ENCODE measurements at places on chromosomes 6 and 20. TPM values are rescaled to one million over a fixed set of nuclear protein-coding genes. Genes with fewer than 3 reads are reported as not detected.

DNA sequence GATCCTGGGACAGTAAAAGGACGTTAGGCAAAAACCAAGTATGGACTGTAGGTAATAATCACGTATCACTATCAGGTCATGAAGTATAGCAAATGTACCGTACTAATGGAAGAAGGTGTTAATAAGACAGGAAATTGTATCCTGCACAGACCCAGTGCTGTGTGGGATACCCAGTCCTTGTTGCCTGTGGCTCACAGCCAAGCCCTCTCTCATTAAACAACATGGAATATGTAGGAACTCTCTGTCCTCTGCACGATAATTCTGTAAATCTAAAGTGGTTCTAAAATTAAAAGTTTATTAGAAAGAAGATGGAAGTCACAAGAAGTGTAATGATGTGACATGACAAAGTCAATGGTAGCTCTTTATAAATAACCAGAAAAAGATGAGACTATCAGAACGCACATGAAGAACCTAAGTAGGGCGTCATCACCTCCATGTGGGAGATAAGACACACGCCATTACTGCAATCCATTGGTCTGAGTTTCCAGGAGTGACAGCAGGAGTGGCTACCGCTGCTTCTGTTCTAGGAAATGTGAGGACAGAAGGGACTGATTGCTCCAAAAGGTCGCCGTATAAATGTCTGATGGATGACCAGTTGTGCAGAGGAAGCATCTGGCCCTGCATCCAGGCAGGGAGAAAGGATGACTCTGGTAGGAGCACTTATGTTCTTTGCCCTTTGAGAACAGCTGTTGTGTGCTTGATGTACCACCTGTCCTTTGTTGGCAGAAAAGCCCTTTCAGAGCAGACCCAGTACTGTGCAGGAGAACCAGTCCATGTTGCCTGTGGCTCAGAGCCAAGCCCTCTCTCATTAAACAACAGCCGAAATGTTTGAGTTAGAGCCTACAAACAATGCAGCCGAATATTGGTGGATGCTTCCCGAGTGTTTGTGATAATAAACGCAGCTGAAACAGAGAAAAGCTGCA, 125.6 kb downstream of the FIG4 start:
- H3K27ac ChIP-seq = no peak overlapping the region
- H3K36me3 ChIP-seq = no peaks in the 10 kb centered on the region
- H3K4me3 ChIP-seq = no peak overlapping the region
- H3K4me1 ChIP-seq = no peaks in the 10 kb centered on the region
- no peak for DNase-seq
- no peaks in the 10 kb centered on the region for H3K27me3 ChIP-seq

DNA sequence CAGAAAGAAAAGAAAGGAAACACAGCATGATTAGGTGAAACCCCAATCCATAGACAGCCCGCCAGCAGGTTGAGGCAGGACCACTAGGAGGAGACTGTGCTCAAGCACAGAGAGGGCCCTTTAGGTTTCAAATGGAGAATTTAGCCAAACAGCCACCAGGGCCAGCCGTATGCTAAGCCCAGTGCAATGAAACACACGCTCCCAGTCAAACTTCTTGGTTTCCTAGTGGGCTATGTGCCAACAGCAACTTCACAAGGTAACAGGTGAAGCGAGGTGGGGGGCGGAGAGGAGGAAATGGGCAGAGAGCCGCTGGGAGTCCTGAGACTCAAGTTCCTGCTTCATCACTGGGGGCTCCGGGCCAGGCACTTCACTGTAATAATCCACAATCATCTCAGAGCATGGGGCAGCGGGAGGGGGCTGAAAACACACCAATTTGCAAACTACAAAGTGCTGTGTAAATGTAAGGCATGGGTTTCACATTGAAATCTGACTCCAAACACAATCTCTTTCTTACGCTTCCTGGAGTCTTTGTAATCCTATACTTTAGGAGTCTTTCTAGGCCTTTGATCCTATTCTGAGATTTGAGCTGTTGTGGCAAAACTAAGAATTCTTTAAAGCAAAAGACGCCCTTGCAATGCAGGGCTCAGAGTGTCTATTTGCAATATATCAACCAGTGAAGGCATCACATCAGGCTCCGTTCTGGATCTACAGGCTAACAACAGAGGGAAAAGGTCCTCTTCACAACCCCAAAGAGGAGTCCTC, 117.3 kb downstream of the OPRM1 start:
- H3K36me3 ChIP-seq = no peaks in the 10 kb centered on the region
- H3K4me3 ChIP-seq = no peak overlapping the region
- no peaks in the 10 kb centered on the region for H3K27me3 ChIP-seq
- no peak for DNase-seq
- peaks cover 12% of the 10 kb centered on the region for H3K4me1 ChIP-seq
- H3K27ac ChIP-seq = no peak overlapping the region

DNA sequence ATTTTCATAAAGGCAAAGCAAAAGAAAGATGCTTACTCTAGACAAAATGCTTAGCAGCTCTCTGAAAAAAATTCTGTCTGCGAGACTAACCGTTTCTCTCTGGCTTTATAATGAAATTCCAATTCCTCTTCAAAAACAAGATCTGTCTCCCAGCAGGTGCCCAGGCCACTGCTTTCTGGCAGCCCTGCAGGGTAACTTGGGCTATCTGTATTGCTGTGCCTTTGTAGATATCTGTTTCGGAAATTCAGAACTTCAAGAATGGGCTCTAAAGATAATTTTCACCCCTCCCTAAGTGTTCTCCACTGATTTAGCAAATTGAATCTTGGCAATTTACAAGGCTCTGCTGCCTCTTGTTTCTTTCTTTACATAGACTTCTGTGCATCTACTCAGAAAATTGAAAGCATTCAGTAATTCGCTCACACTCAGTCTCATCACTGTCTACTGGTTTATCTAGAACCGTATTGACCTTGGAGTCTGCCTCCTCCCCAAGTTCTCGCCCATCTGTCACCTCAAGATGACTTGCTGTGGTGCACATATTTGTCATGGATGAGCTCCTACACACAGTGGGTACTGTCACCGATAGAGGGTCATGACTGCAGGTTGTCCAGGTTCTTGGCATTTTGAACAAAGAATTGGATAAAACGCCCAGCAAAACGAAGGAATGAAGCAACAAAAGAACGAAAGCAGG, 26.4 kb upstream of the FABP7 start:
- DNase-seq = no peak
- no peaks in the 10 kb centered on the region for H3K27me3 ChIP-seq
- H3K27ac ChIP-seq = no peak overlapping the region
- H3K4me3 ChIP-seq = no peak overlapping the region

DNA sequence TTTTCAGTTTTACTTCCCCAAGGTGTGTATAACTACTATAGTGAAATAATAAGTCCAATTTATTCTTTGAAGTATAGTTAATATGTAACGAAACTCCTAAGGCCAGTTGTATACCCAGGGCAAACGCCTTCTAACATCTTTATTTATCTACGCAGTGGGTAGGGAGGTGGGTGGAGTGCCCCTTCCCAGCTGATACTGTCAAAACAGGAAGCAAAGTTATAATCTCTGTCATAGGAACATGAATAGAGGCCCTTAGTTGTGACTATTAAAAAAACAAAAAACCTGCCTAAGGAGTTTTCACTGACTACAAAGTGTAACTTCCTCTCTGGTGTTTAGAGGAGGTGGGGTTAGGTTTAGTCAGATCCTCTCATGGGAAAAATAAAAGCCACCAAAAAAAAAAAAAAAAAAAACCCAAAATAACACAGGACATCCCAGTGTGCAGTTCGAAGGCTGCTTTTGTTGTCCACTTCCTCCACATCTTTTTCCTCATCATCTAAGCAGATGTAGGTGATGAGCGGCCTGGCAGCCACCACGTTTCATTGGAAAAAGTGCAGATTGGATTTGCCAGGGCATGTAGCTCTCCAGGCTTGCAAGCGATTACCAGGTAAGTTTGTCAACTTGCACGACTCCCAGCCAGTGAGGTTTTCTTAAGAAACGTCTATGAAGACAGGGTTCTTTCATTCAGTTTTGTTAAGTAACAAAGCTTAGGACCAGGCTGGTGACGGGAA, 58.7 kb downstream of the UTRN start:
- peaks cover 18% of the 10 kb centered on the region for H3K4me1 ChIP-seq
- peak overlapping the region; percentile 35 for H3K27ac ChIP-seq
- DNase-seq = no peak
- no peaks in the 10 kb centered on the region for H3K36me3 ChIP-seq
- H3K27me3 ChIP-seq = no peaks in the 10 kb centered on the region

TAAR8 gene
- not detected for total RNA-seq

Data from sigmoid colon (tissue), 7 donors.